ENCODE measurements at places on chromosomes 16 and 17.
A peak's percentile ranks its signal among the peaks of the same experiment; 100 is the strongest.

DNA sequence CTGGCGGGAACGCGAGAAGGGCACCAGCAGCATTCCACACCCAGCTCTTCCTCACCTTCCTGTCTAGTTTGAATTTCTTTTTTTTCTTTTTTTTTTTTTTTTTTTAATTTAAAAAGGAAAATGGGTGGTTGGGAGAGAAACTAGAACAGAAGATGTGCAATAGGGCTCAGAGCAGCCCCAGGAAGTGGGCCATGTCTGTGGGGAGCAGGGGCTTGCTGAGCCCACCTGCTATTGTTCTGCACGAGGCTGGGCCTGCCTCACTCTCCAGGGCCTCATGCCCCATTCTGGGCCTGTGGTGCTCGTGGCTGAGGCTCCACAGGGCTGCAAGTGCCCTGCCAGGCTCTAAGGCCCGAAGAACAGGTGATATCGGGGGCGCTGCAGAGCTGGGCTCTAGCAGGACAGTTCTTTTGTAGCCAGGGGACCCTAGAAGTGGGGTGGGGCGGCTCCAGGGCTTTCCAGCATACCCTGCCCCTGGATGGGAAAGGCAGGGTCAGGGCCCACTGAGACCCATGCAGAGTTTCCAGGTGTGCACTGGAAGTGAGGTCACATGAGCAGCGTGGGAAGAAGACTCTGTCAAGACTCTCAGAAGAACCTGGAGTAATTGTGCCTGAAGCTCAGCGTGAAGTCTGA lies 12.4 kb downstream of the MRPL27 start:
- no peak for DNase-seq

- DNase-seq, result no peak
These were observed 258.7 kb downstream of the MRTFB start for GRCh38 chr16:14329727-14330350.

DNA sequence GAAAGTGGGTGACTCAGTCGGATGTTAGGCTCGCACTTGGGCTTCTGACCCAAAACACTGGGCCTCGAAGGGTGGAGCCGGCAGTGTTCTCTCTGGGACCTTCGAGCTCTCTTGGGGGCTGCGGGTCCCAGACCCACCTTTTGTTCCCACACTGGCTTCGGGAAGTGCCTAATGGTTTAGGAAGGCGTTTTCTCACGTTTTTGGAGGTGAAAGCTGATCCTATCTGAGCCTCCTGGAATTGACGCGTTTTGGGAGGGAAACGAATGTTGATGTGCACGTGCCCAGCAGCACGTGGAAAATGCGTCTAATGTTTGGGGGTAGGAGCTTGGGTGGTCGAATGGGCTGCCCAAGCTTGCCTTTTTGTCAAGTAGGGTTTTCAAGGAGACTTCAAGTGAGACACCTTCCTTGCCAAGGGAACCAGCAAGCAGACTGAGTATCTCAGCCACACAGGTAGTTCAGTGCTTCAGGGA lies 666 bp downstream of the HGS start:
- no peak for DNase-seq

DNA sequence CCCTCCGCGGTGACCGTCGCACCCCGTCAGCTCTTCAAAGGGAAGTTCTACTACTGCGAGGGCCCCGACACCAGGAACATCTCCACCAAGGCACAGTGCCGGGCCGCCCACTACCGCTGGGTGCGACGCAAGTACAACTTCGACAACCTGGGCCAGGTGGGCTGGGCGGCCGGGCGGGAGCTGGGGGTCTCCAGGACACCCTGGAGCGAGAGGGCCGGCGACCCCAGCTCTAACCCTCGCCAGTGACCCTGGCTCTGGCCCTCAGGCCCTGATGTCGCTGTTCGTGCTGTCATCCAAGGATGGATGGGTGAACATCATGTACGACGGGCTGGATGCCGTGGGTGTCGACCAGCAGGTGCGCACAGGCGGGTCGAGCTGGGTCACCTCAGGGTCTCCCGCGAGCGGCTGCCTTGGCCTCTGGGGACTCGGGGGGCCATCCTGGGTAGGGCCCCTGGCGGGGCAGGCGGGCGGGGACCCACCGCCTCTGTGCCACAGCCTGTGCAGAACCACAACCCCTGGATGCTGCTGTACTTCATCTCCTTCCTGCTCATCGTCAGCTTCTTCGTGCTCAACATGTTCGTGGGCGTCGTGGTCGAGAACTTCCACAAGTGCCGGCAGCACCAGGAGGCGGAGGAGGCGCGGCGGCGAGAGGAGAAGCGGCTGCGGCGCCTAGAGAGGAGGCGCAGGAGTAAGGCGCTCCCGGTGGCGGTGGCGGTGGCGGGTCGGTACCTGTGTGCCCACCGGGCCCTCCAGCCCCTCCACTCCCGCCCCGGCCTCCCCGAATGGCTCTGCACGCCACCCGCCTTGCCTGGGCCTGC lies 13.4 kb downstream of the TPSG1 start:
- DNase-seq, result no peak

DNA sequence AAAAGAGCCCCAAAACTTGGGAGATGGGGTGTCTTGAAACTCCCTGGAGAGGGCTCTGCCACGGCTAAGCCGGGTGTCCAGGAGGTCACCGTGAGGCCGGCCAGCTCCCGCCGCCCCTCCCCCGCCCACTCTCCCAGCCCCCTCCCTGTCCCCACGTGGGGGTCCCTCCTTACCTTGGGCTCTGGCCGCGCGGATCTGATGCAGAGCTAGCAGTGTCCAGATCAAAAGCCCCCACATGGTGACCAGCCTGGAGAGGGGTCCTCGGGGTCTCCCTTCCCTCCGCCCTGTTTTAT lies 447 bp downstream of the SDK2 start:
- DNase-seq, result no peak

GRCh38 chr17:81080019-81080418 lies 45.1 kb downstream of the BAIAP2 start:
- no peak for DNase-seq

DNA sequence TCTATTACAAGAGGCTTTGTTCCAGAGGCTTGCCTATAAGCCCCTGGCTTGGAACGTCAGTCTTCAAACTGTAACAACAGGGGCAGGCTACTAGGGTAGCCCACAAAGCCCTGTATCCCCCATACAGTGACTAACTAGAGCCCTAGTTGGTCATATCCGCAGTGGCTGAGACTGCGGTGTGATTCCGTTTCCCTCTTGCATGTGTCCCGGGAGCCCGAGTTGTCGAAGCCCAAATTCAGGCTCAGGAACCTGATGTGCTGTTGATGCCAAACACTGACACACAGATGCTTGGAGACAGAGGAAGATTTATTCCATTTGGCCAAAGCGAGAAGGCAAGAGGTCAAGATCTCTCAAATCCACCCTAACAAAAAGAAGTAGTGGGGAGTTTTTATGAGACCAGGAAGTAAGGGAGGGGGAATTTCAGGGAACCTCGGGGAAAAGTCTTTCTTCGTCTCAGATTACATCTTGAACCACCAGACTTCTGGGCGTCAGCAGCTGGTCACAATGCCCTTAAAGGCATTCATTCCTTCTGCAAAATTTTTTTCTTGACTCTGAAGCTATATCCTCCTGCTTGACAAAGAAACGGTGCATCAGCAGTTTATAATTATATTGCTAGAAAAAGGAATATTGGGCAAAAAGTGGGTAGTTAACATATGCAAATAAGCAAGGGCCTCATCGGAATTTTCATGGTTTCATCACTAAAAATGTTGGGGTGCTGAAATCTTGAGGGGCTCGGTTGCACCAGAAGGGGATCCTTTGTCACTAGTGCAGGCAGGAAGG lies 879 bp downstream of the SLFN5 start:
- DNase-seq, result peak; percentile 46

DNA sequence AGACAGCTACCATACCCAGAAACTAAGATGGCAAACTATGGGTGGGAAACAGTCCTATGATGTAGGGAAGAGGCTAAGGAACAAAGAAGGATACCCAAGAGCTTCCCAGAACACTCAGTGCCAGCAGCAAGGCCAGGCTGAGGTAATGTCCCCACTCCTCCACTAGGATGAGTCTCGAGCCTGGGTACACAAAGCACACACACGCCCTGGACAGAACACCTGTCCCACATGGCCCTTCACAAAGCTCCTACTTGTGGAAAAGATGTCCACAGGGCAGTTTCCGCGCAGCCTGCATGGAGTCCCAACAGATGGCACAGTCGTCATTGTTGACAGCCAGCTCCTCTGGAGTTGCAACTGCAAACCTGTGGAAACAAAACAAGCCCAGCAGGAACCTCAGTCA lies 23.9 kb downstream of the AMFR start:
- no peak for DNase-seq

GRCh38 chr16:49605536-49606254 lies 232.1 kb downstream of the C16orf78 start:
- no peak for DNase-seq

All from COLO829 (cell line).